ENCODE measurements at places on chromosomes 2 and 18. TPM values are rescaled to one million over a fixed set of nuclear protein-coding genes. Genes with fewer than 3 reads are reported as not detected.
A peak's percentile ranks its signal among the peaks of the same experiment; 100 is the strongest.

DNA sequence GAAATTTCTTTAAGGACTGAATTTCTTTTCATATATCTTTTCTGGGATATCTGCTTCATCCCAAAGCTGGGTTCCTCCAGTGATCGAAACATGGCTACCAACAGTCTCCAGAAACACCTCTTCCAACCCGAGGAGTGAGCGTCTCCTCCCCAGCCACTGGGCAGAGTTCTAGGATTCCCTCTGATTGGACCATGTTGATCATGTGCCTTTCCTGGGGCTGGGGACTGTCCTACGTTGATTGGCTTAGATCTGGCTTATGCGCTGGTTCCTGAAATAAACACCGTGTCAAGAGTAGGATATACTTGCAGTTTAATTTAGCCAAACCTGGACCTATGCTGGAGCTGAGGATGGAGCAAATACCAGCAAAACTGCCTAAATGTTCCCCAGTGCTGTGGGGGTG, 55.5 kb upstream of the SLC16A14 start:
- H3K36me3 ChIP-seq: no peaks in the 10 kb centered on the region
- no peaks in the 10 kb centered on the region for H3K4me1 ChIP-seq
- no peak overlapping the region for H3K4me3 ChIP-seq
- no peaks in the 10 kb centered on the region for H3K27me3 ChIP-seq
- no peak for DNase-seq

GRCh38 chr18:31741097-31741735, 19.5 kb downstream of the SLC25A52 start:
- H3K36me3 ChIP-seq: no peaks in the 10 kb centered on the region
- DNase-seq: no peak
- peaks cover 9% of the 10 kb centered on the region for H3K4me1 ChIP-seq
- no peaks in the 10 kb centered on the region for H3K27me3 ChIP-seq
- H3K4me3 ChIP-seq: no peak overlapping the region

- no peaks in the 10 kb centered on the region for H3K36me3 ChIP-seq
- H3K27ac ChIP-seq: no peak overlapping the region
- DNase-seq: peak; percentile 28
- no peaks in the 10 kb centered on the region for H3K4me1 ChIP-seq
Observed at GRCh38 chr2:240300261-240300821, 135.1 kb upstream of the GPC1 start.

- H3K4me1 ChIP-seq: no peaks in the 10 kb centered on the region
- no peak overlapping the region for H3K27ac ChIP-seq
- peaks cover 11% of the 10 kb centered on the region for H3K27me3 ChIP-seq
- no peak overlapping the region for H3K4me3 ChIP-seq
- no peak for DNase-seq
Observed at GRCh38 chr18:5195656-5196055, 1.4 kb downstream of the AKAIN1 start.

DNA sequence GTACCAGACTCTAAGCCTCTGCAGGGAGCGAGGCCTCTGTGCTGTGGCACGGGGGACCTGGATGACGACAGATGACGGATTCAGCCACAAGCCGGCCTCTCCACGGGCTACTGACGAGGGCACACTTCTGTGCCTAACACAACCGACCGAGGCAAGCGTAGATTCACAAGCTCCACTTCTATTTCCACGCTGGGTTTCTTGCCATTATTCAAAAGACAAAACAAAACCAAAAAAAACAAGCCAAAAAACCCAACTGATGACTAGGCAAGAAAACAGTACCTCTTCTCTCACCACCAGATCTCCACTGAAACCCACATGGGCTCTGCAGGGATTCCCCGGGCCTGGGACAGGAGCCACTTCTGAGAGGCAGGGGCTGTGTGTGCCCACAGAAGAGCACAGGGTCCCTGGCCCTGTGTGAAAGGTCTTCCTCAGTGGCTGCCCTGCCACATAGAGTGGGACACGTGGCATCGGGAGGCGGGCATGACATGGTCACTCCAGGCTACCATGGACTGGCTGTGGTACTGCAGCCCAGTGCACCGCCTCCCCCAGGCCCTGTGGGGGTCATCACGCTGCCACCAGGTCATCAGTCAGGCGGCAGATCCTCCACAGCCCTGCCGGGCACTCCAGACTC, 254.7 kb downstream of the HDAC4 start:
- no peak overlapping the region for H3K4me3 ChIP-seq
- peak overlapping the region; percentile 16 for H3K27ac ChIP-seq
- H3K4me1 ChIP-seq: peaks cover 3% of the 10 kb centered on the region
- no peaks in the 10 kb centered on the region for H3K36me3 ChIP-seq
- DNase-seq: peak; percentile 42

DNA sequence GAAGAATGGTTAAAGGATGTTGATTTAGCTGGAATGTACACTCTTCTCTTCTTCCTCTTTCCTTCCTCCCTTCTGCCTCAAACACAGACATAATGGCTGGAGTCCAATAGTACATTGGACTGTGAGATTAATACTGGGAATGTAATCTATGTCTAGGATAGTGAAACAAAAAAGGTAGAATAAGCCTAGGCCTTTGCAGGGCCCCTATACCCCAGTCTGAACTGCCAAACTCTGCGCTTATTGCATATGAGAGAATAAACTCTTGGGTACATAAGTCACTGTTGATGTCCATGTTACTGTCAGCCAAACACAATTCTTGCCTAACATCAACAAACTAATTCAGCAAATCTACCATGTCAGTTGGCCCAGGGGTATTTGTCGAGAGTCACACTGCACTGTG, 29.7 kb upstream of the CCDC150 start:
- H3K27me3 ChIP-seq: no peaks in the 10 kb centered on the region
- H3K4me3 ChIP-seq: no peak overlapping the region
- H3K36me3 ChIP-seq: no peaks in the 10 kb centered on the region
- H3K4me1 ChIP-seq: no peaks in the 10 kb centered on the region
- DNase-seq: no peak
- H3K27ac ChIP-seq: no peak overlapping the region

DNA sequence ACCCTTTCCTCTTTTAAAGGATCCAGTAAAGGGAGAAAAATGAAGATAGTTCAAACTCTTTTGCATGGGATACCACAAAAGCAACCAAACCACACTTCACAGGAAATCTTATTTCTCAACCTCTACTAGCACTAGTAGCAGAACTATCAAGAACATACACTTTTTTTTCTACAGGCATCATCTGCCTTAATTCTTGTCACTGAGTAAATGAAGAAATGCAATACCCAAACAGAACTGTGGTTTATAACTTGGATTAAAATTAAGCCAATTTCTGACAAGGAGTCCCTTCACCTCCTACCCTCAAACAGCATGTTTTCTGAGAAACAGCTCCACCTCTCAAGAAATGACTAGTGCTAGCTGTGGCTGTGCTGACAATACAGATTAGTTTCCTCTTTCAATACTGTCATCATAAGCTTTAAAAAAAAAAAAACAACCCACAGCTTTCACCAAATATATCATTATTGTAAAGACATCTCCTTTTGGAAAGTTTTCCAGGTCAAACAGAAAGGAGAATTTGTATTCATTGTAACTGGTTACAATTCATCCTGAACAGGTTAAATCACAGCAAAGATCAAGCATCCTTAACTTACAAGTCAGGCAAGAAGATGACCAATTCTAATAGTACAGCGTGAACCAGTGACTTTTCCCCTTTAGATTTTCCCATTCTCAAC, 44.4 kb downstream of the PTPN2 start:
- H3K27me3 ChIP-seq: no peaks in the 10 kb centered on the region
- no peak overlapping the region for H3K4me3 ChIP-seq
- H3K36me3 ChIP-seq: peaks cover 15% of the 10 kb centered on the region
- DNase-seq: no peak
- peaks cover 12% of the 10 kb centered on the region for H3K4me1 ChIP-seq
- no peak overlapping the region for H3K27ac ChIP-seq

Gene PPP1R1C
- 0.40 TPM for total RNA-seq

Gene ALPP
- total RNA-seq: not detected

GRCh38 chr2:43077876-43078275, 148.5 kb downstream of the ZFP36L2 start:
- H3K27ac ChIP-seq: no peak overlapping the region
- H3K4me1 ChIP-seq: peaks cover 41% of the 10 kb centered on the region
- DNase-seq: no peak
- no peaks in the 10 kb centered on the region for H3K36me3 ChIP-seq

Gene CPSF3
- 14.4 TPM for total RNA-seq

- H3K4me3 ChIP-seq: no peak overlapping the region
- H3K27ac ChIP-seq: peak overlapping the region; percentile 70
- H3K36me3 ChIP-seq: no peaks in the 10 kb centered on the region
Observed at GRCh38 chr2:37836270-37836669, 88.8 kb upstream of the RMDN2 start.

DNA sequence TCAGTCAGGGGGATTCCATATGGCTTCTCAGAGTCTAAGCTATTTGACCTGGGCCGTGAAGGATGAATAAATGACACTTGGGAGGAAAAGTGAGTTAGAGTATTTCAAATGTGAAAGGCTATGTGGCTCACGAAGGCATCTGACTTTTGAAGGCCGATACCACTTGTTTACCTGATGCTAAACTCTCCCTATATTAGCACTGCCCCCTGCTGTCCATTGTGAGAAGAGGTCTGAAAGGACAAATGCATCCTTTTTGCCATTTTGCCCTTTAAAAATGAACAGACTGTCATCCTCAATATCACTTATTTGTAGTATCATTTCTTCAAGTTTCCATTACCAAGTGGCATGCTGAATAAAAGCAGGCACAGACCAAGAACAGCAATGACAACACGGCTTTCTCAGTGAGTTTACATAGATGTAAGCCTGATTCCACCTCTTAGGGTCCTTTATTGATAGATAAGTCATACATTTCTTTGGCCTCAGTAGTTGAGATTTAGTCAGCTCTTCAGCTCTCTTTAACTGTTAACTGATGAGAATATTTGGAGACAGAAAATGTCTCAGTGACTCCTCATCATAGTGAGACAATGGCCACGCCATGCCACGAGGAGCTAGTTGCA, 40.1 kb downstream of the DOCK10 start:
- H3K4me1 ChIP-seq: no peaks in the 10 kb centered on the region
- H3K36me3 ChIP-seq: no peaks in the 10 kb centered on the region
- no peak overlapping the region for H3K27ac ChIP-seq
- DNase-seq: no peak
- H3K4me3 ChIP-seq: no peak overlapping the region
- no peaks in the 10 kb centered on the region for H3K27me3 ChIP-seq

Gene FKBP7
- 4.4 TPM for total RNA-seq

DNA sequence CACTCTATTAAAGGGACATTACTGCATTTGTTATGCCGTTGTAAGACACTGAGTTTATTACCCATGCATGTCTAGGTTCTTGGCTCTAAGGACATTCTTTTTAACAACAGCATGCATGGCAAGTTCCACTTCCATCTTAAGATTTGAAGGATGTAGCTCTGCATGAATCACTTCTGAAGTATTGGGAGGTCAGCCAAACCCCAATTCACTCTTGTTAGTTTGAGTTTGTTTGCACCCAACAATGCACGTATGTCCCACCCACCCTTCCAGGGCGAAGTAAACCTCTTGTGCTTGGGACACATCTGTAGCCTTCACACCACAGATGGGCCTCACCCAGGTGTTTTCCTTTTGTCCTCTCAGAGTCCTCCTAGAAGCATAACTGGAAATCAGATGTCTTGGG, 5.6 kb upstream of the LAMA3 start:
- no peak overlapping the region for H3K27ac ChIP-seq
- H3K4me1 ChIP-seq: no peaks in the 10 kb centered on the region
- no peak for DNase-seq
- no peaks in the 10 kb centered on the region for H3K36me3 ChIP-seq

Gene HAAO
- total RNA-seq: 4.9 TPM

Gene CRIM1
- 62.6 TPM for total RNA-seq

DNA sequence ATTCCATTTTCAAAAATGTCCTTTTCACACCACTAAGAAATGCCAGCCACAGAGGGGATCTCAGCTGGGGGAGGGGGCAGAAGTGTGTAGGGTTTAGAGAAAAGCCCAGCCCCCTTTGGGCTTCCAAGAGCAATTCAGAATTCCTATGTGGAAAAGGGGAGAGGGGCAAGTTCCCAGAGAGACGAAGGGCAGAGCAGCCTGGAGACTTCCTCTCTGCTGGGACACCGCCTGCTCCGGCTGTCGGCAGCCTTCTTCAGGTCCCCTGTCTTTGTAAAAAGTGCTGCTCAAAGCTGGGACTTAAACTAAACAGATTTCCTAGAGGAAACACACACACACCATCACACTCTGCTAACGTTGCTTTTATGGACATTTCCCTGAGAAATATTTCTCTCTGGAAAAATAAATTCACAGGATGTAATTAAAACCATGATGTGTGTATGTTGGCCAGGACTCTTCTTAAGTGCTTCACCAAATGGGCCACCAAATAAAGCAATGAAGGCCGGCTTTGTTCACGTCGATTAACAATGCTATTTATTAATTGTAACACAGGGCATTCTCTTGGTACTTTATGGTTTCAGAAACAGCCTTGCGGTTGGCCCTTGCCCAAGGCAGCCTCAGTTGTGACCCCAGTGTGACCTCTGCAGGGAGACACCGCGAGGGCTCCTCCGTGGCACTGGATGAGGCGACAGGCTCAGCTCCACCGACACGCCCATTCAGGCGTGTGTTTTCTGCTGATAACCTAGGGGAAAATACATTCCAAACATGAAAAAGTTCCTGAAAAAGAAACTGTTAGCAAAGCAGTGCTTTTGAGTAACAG, 5.6 kb upstream of the ASB1 start:
- no peaks in the 10 kb centered on the region for H3K27me3 ChIP-seq
- H3K4me3 ChIP-seq: no peak overlapping the region

Gene EFEMP1
- total RNA-seq: 16.7 TPM

DNA sequence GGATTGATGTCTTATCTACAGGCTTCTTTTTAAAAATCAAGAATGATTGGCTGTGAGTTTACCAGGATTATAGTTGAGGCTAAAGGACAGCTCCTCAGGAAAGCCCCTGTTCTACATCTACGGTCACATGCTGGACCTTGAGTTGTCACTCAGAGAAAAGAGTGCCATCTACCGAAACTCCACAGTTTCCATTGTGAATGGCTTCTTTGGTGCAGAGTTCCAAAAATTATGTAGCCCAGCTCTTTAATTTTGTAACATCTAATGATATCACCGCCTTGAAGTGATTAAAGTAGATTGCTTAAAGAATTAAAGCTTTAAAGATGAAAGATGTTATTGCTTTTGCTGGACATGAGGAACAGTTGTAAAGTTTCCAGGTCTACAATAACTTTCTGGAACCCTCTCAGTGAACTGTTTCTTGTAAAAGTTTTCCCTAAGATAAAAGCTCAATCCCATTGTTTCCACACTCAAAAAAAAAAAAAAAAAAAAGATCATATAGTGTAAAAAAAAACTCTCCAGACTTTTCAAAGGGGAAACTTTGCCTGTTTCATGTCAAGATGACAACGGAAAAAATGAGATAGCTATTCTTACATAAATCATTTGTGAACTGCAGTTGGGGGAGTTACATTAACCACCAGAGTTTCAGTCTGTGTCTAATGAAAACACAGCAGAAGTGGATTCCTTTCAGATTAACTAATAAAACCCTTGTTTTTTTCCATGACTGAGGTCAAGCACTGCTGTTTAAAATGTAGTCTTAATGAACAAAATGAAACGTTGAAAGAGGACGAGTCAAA, 4.3 kb downstream of the COL3A1 start:
- H3K27me3 ChIP-seq: no peaks in the 10 kb centered on the region
- H3K4me1 ChIP-seq: no peaks in the 10 kb centered on the region
- peak overlapping the region; percentile 24 for H3K27ac ChIP-seq
- no peak for DNase-seq

Gene LIMS4
- 5.9 TPM for total RNA-seq
